Hindlimb muscle (tissue), 1 donor: ENCODE measurements at places on chromosomes 11 and 22. TPM values are rescaled to one million over a fixed set of nuclear protein-coding genes. Genes with fewer than 3 reads are reported as not detected.

Gene APOL5
- 2.0 TPM for polyA plus RNA-seq

Gene BIRC2
- polyA plus RNA-seq: 39.9 TPM

DNA sequence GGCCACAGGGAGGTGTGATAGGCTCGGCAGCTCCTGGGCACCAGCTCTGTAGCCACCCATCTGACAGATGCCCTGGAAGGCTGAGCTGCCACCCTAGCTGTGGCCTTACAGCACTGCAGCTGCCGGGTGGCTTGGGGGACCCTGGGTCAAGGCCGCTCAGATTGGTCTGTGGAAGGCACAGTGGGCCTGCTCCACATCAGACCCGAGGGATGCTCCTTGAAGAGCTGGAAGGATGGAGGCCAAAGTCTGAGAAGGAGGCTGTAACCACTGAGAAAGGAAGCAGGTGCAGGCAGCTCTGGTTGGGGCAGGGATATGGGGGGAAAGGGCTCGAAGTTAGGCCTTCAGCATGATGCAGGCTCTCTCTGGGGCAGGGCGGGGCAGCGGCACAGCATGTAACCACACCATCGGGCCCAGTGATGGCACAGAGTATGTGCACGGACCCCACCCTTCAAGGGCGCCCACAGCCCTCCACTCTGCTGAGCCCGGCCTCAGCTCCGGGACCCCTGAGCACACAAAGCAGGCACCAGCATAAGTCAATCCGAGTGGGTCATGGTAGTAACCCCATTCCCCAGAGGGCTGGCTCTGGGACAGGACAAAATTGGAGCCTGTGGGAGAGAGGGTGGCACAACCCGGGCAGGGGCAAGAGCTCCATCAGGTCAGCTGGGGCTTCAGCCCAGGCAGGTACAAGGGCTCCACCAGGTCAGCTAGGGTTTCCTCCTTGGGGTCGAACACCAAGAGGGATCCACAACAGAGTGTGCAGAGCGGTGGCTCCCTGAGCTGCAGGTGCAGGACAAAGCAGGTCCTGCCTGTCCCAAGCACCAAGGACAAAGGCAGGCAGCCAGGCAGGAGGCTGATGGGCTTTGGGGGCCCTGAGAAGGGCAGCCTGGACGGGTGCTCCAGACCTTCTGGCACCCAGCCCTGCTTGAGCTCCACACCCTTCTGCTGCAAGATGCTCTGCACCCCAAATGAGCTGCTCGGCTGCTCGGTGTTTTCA is 1511.1 kb downstream of the BRD1 start:
- no peak for DNase-seq

DNA sequence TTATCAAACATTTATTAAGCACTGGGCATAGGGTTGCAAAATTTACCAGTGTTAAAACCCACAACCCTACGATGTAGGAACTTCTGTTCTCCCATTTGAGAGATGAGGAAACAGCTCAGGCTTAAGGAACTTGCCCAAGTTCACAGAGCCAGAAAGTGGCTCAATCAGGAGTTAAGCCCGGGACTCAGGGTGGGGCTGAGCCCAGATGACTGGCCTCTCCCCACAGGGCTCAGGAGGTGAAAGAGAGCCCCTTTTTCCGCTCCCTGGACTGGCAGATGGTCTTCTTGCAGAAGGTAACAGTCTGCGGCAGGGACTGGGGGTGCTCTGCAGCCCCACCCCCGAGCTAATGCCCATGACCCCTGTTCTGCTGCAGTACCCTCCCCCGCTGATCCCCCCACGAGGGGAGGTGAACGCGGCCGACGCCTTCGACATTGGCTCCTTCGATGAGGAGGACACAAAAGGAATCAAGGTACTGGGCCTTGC is 5.6 kb upstream of the ANKRD13D start:
- no peak for DNase-seq

DNA sequence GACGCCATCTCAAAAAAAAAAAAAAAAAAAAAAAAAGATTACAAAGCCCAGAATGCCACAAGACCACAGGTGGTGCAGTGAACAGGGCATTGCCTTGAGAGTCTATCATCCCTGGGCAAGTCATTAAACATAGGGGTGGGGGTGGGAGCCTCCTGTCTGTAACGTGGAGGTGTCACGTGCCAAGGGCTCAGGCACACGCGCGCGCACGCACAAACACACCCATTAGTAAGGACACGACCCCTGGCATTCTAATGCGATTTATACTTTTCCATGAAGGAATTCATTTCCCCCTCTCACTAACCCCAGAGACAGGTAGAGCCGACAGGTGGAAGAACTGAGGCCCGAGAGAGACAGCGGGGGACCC is 5.8 kb upstream of the GCAT start:
- DNase-seq: no peak
